ENCODE measurements at places on chromosomes 12 and 14.

GRCh38 chr14:104476437-104476836 is 103.1 kb upstream of the C14orf180 start:
- no peak for DNase-seq

DNA sequence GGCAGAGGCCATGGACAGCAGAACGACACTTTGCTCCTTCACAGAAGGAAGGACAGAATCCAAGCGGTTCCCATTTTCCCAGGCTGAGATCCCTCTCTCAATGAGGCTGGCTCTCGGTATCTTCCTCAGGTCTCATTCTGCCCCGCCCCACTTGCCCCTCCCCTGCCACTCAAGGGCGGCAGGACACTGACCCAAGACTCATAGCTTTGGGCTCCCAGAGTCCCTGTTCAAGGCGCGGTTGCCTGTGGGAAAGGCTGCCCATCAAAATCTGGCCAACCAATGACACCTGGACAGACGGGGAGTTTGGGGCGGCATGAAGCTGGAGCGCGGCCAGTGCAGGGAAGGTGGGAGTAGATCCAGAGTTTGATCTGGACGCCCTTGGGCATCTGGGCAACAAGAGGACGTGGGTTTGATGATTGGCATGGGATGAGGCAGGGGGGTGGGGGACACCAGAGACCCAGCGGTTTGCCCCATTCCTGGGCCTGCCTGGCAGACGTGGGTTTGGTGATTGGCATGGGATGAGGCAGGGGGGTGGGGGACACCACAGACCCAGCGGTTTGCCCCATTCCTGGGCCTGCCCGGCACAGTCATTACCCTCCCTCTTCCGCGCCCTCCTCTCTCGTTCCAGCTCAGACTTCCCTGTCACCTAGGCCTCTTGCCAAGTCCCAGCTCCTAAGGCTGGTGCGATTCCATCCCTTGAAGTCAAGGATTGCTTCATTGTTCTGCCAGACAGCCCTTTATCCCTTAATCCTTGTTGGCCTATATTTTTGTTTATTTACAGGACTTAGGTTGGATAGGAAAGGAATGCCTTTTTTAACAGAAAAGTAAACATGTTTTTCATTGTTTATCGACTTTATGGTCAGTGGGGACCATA is 92.1 kb downstream of the NINJ2 start:
- no peak for DNase-seq

GRCh38 chr14:63972323-63972932 is 119.6 kb downstream of the SYNE2 start:
- DNase-seq: peak; percentile 49

- DNase-seq: no peak
Measured at GRCh38 chr12:29113101-29113500, 36.0 kb upstream of the FAR2 start.

DNA sequence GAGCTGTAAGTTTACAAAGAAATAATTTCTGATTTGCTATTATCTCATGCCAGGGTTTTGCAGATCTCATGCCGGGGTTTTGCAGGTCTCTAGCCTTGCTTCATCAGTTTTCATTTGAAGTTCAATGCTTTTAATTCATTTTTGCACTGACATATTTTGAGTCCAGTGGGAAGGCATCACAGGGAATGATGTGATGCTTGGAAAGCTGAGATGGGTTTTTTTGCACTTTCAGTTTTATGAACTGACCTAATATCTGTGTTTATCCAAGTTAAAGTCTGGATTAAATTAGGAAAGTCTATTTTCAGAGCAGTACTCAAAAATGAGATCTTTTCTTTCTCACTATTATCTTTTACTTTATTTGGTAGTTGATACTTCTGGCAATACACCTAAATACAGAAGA is 23.6 kb upstream of the REP15 start:
- no peak for DNase-seq

DNA sequence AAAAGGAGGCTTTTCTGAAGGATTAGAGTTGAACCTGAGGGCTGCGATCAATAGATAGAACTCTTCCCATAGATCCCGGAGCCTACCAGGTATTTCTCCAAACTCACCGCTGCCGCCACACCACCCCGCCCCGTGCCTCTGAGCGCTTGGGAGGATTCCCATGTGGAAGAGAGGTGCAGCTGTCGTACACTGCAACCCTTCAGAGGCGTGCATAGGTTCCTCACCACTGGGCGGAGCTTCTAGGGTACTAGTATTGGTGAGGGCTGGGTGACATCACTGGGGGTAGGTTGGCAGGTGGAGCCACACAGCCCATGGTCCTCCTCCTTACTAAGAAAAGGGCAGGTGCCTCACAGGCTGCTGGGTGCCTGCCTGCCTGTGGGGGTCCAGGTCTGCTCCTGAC is 127.0 kb downstream of the TSPAN9 start:
- no peak for DNase-seq
